Urinary bladder (tissue), 4 donors: ENCODE measurements at places on chromosomes 16 and 17.

DNA sequence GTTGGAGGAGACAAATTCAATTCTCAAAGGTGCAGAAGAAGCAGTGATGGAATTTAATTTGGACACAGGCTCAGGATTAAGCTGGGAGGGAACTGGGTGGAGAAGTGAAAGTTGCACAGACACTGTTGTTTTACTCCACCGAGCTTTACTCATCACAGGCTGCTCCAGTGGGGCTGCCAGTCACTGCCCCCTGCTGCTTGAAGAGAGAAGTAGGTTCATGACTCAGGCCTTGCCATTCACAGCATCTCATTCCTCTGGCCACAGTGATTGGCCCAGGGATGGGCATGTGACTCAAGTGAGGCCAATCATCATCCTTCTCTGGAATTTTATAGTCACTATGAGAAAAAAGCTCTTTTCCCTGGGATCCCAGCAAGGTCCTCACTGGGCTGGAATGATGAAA lies 11.8 kb downstream of the GNAO1 start:
- DNase-seq = no peak

- DNase-seq = no peak
These were observed 218.5 kb upstream of the RPL38 start for GRCh38 chr17:73984941-73985340.

- DNase-seq = no peak
These were observed 50.4 kb upstream of the ERN1 start for GRCh38 chr17:64180089-64181073.

GRCh38 chr16:52528393-52529065 lies 18.4 kb downstream of the TOX3 start:
- DNase-seq = no peak

- peak; percentile 78 for DNase-seq
These were observed 14.1 kb downstream of the RMI2 start for GRCh38 chr16:11359370-11359769.

DNA sequence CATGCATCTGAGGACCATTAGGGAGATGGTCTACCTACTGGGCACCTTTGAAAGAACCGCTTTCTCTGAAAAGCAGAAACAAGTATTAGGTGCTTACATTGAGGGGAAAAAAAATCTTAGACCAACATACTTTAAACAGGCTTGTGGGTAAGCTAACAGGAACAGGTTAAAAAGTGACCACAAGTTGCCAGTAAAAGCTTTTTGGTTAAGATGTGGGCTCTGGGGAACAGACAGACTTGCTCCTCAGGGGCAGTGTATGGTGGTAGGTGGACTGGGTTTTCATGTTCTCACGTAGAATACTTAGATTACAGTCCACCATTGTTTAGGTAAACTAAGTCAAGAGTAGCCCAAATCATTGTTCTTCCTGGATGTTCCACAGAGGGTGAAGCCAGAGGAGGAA lies 41.2 kb downstream of the REXO5 start:
- no peak for DNase-seq

GRCh38 chr17:61325382-61326073 lies 74.1 kb upstream of the TBX2 start:
- no peak for DNase-seq

DNA sequence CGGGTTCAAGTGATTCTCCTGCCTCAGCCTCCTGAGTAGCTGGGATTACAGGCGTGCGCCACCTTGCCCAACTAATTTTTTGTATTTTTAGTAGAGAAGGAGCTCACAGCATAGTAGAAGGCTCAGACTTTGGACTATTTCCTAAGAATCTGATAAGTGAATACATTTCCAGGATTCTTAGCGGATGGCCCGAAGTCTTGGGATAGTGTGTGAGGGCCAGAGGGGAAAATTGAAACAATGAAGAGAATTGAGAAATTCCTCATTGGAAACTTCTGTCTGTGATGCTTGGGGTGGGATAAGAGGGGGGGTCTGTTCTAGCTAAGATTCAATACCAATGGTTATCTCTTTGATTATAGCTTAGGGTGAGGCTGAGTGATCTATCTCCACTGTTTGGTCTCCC lies 183.3 kb downstream of the MSI2 start:
- DNase-seq = no peak

- no peak for DNase-seq
These were observed 378.6 kb downstream of the UTP18 start for GRCh38 chr17:51638971-51639370.

- DNase-seq = no peak
These were observed 22.7 kb downstream of the CYB561 start for GRCh38 chr17:63423251-63423950.

GRCh38 chr16:3027983-3028715 lies 4.3 kb downstream of the THOC6 start:
- DNase-seq = no peak

GRCh38 chr17:38339891-38340290 lies 3.9 kb downstream of the GPR179 start:
- no peak for DNase-seq

DNA sequence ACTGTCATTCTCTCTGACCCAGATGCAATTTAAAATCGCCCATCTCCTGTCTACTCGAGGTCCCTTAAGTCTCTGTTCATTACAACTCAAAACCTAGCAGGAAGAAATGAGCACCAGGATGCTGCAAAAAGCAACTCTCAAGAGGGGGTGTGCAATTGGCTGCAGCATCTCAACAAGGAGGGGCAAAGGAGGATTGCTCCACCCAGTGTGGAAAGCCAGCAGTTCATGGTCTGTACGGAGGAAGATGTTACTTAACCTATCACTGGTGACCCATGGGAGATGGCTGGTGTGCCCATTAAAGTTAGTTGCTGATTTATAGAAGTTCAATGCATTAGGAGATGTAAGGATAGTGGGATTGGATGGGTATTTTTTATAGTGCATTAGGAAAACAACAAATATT lies 147.4 kb downstream of the CDK5R1 start:
- no peak for DNase-seq

- no peak for DNase-seq
These were observed 26.4 kb downstream of the CPD start for GRCh38 chr17:30405161-30405560.

- DNase-seq = no peak
These were observed 14.6 kb downstream of the CRISPLD2 start for GRCh38 chr16:84834403-84834772.

- DNase-seq = no peak
These were observed 272.8 kb downstream of the WWOX start for GRCh38 chr16:78372277-78372676.

DNA sequence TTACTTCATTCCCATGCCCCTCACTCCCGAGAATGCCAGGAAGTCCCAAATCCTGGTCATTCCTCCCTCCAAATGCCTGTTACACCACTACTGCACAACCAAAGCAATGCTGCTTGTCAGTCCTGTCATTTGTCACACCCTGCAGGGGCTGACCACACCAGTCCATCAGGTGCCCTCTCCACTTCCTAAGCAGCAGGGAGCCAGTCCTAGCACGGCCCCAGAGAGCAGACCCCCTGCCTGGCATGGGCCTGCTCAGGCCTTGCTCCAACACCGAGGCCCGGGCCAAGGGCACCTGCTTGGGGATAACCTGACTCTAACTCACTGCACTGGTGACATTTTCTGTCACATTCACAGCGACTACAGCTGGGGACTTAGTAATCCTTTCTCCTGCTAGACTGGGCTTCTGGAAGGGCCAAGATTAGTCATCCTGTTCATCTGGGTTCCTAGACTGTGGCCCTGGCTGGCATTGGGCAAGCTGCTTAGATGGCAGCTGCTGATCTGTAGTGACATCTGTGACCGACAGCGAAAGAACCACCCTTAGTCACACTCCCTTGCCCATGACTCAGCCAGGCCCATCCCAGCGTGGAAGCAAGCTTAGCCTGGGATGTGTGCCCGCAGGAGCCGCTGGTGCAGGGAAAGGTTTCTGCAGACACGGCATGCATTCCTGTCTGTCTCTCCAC lies 5.4 kb downstream of the ALYREF start:
- DNase-seq = no peak

DNA sequence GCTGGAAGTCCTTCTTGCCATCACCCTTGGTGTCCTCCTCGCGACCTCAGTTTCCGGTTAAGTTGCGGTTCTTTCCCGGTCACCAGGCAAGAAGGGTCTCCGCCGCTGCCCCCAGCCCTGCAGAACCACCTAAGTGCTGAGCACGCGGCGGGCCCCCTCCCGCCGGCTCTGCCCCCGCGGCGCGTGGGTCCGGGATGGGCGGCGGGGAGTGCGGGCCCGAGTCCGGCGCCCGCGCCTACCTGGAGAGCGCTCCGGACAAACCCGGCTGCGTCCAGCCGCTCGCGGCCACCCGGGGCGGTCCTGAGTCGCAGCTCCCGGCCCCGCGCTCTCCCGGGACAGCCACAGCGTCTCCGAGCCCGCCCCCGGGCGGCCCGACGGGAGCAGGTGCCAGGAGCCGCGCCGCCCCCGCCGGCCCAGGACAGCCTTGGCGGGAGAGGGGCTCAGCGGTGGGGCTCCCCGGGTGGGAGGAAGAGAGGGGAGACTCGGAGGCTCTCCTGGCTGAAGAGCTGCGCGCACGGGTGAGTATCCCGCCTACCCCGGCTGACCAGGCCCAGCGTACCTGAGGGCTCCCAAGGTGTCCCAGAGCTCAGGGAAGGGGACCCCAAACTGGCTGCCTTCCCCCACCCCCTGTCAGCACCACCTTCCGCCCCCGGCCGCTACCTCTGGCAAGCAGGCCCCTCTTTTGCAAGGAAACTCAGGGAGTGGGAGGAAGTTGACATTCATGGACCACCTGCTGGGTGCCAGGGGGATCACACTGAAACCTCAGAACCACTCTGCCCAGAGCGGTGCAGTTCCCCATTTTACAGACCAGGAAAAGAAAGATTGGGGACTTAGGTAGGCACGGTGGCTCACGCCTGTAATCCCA lies 22.2 kb upstream of the C17orf113 start:
- no peak for DNase-seq

- DNase-seq = no peak
These were observed 39.9 kb downstream of the DNAH17 start for GRCh38 chr17:78537217-78537860.

DNA sequence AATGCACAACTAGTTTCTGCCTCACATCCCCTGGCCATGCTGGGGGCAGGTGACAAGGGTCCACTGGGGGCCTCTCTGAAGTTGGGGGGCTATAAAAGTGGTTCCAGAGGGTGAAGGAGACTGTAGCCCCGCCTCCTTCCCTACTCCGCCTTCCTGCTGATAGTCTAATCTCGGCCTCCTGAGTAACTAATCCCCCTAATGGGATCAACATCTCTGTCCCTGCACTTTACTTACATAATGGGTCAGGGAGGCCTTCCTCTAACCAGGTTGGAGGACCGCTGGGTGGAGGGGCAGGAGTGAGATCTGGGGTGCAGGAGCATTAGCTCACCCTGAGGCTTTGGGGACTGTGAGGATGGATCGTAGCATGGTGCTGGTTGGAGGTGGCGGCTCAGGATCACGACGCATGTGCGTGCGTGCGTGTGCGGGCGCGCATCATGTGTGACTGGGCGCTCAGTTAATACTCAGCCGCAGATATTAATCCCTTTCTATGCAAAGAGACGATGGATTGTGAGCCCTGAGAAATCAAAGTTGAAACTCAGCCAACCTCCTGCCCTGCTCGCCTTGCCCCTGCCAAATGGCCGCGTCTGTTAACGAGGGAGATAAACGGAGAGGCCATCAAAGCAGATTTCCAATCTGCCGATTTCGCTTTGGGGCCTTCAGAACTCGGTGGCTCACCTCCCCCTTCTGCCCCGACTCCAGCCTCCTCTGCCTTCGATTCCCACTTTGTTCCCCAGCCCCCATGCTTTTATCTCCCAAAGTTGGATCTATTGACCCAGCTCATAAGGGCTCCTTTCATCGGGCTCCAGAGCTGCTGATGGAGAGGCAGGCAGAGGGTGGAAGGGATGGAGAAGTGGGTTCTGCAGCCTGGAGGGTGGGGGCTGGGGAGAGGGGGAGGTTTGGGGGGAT lies 107.3 kb downstream of the SDK2 start:
- no peak for DNase-seq

- no peak for DNase-seq
These were observed 155.3 kb downstream of the AIPL1 start for GRCh38 chr17:6279659-6280058.

DNA sequence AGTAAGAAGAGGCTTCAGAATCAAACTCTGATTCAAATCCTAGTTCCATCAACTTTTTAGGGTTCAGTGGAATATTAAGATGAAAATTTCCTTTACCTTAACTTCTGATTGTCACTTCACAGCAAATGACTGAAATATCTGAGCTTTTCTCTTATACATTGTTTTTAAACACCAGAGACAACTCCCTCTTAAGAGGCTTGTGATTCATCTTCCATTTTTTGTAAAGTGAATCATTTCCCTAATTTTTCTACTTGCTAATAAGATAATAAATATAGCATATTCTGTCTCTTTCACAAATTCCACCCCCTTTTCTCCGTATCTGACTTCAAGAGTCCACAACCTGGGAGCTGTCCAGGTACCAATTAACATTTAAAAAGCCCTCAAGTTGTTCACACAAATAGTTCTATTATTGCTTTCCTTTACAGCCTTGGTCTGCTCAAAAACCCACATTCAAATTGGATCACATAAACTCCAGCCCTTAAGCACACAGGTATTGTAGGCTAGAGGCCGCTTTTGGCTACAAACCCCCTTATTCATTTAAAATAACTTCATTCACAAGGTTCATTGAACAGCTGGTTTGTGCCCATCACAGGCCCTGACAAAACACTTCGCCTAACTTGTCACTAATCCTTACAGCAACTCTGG lies 14.1 kb upstream of the UTP6 start:
- no peak for DNase-seq

- DNase-seq = no peak
These were observed 22.3 kb downstream of the CAPNS2 start for GRCh38 chr16:55588799-55589198.

GRCh38 chr17:17414341-17414805 lies 62.4 kb upstream of the MED9 start:
- DNase-seq = no peak

DNA sequence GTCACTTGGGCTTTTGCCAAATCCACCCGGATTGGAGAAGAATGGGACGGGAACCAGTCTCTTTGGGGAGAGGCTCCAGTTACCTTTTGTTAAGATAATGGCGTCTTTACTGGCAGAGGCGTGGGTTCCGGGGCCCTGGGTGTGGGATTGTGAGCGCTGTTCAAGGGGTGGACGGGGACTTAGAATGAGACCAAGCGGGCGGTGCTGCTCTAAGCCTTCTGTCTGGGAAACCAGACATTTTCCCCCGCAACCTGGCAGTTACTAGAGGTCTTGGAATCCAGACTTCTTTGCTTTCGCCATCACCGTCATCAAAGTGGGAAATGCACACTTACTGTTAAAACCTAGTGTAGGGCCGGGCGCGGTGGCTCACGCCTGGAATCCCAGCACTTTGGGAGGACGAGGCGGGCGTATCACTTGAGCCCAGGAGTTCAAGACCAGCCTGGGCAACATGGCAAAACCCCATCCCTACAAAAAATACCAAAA lies 706 bp downstream of the TEN1 start:
- DNase-seq = no peak

GRCh38 chr16:66622863-66623262 lies 18.4 kb downstream of the CMTM3 start:
- no peak for DNase-seq

- no peak for DNase-seq
These were observed 111.9 kb downstream of the SOCS1 start for GRCh38 chr16:11144122-11144521.

DNA sequence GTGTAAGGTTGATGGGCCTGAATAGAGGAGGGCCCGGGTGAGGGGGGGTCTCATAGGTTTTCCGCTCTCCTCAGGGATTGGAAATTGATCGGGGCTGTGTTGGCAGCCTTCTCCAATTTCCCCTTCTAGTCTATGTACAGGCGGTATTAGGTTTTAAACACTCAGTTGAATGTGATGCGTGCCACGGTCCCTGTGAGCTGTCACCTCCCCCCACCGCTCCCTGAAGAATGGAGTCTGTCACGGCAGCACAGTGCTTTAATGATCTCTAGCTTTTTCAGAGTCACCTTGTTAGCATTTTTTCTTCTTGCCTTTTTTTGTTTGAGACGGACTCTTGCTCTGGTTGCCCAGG lies 800 bp downstream of the COX4I1 start:
- no peak for DNase-seq
